ENCODE measurements at places on chromosomes 3 and 15. TPM values are rescaled to one million over a fixed set of nuclear protein-coding genes. Genes with fewer than 3 reads are reported as not detected.

NANOGP8 gene
- total RNA-seq = not detected

HCLS1 gene
- 234 TPM for total RNA-seq

DNA sequence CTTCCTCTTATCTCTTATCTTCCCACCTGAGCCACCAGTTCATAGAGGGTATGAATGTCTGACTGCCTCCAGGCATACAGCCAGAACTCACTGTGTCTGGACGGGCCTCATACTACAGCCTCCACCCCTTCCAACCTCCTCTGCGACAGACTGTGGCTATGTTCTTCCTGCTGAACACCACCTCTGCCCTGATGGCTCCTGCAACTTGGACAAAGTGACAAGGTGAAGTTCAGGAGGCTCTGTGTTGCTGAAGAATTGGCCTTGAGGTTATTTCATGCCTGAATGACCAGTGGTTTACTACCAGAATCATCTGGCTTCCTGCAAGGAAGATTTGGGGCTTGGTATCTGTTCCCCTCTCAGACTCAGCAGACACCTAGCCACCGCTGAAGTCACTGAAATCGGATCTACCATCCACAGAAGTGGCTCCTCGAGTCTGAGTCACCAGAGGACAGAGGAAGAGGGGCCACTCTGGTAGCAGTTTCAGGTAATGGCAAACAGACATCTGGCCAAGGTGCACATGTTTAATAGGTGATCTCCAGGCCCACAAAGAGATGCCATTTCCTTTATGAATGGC, 14.2 kb upstream of the ULK3 start:
- peaks cover 34% of the 10 kb centered on the region for H3K4me1 ChIP-seq
- H3K36me3 ChIP-seq = peaks cover 14% of the 10 kb centered on the region
- DNase-seq = no peak
- peak overlapping the region; percentile 81 for H3K27ac ChIP-seq
- no peaks in the 10 kb centered on the region for H3K27me3 ChIP-seq

DNA sequence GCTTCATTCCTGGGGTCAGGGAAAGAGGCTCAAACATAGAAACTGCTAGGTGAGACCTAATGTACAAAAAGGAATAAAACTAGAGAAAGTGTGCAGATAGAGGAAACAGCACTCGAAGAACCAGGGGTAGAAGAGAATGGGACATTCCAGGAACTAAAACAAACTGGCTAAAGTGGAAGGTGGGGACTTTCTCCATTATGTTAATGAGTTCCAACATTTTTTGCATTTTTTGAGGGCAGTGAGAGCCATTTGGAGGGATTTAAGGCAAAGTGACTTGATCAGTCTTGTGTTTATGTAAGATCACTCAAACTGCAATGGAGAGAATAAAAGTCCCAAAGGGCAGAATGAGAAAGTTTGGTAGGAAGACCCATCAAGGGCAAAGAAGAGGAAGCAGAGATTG, 20.6 kb upstream of the SLC4A7 start:
- no peak overlapping the region for H3K27ac ChIP-seq
- DNase-seq = no peak
- H3K4me1 ChIP-seq = no peaks in the 10 kb centered on the region
- no peak overlapping the region for H3K4me3 ChIP-seq
- H3K27me3 ChIP-seq = no peaks in the 10 kb centered on the region

GRCh38 chr3:109050591-109051167, 67.3 kb downstream of the MORC1 start:
- no peaks in the 10 kb centered on the region for H3K36me3 ChIP-seq
- DNase-seq = no peak
- no peak overlapping the region for H3K27ac ChIP-seq

- no peak for DNase-seq
- H3K27me3 ChIP-seq = no peaks in the 10 kb centered on the region
- H3K4me3 ChIP-seq = no peak overlapping the region
- no peak overlapping the region for H3K27ac ChIP-seq
- no peaks in the 10 kb centered on the region for H3K36me3 ChIP-seq
Measured at GRCh38 chr3:89278302-89279025, 171.0 kb downstream of the EPHA3 start.

- H3K27me3 ChIP-seq = peaks cover 41% of the 10 kb centered on the region
- H3K36me3 ChIP-seq = peaks cover 3% of the 10 kb centered on the region
- peak overlapping the region; percentile 93 for H3K4me3 ChIP-seq
Measured at GRCh38 chr3:61559136-61559731, 2.1 kb upstream of the PTPRG start.

DNA sequence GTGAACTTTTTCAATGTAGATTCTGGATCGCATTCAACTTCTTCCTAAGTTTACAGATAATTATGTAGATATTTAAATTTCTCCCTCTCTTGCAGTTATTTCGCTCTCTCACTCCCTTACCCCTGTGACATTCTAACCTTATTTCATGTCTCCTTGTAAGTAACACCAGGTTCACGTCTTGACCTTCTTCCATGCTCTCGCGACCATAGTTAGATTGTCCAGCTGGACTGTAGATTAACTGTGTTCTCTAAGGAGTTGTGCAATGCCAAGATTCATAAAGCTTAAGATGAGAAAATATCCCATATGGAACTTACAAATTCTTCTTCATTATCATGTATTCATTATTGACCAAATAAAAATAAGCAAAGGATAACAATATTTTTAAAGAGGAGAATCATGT, 430.5 kb downstream of the GABRG3 start:
- H3K4me1 ChIP-seq = no peaks in the 10 kb centered on the region
- no peak for DNase-seq
- H3K4me3 ChIP-seq = no peak overlapping the region
- no peaks in the 10 kb centered on the region for H3K27me3 ChIP-seq
- no peak overlapping the region for H3K27ac ChIP-seq
- H3K36me3 ChIP-seq = no peaks in the 10 kb centered on the region

- peaks cover 32% of the 10 kb centered on the region for H3K4me1 ChIP-seq
- no peak for DNase-seq
- peak overlapping the region; percentile 6 for H3K4me3 ChIP-seq
Measured at GRCh38 chr3:15556512-15556911, 35.0 kb upstream of the COLQ start.

GRCh38 chr3:85090495-85090894, 131.7 kb downstream of the CADM2 start:
- no peak for DNase-seq
- H3K36me3 ChIP-seq = no peaks in the 10 kb centered on the region
- H3K4me3 ChIP-seq = no peak overlapping the region
- H3K27ac ChIP-seq = no peak overlapping the region
- H3K27me3 ChIP-seq = no peaks in the 10 kb centered on the region
- no peaks in the 10 kb centered on the region for H3K4me1 ChIP-seq

- no peak overlapping the region for H3K27ac ChIP-seq
- no peaks in the 10 kb centered on the region for H3K27me3 ChIP-seq
- no peak overlapping the region for H3K4me3 ChIP-seq
Measured at GRCh38 chr3:99845331-99845730, 27.7 kb downstream of the CMSS1 start.

Data from activated T-helper 1 cell treated with anti-CD3 and anti-CD28 coated beads, Interleukin-12 subunit alpha, Interleukin-12 subunit beta, Interleukin-2, Interleukin-4 antibody, amounts not matched to agents 30 ng/mL and 10 ng/mL and 1 ng/mL, durations not matched to agents 14 hours and 24 hours and 36 hours (primary cell).